NCI-H2171 treated with DMSO at 0.1 percent for 48 hours (cell line): ENCODE measurements at places on chromosomes 7 and 10.

- peak; percentile 59 for DNase-seq
Observed at GRCh38 chr10:1412531-1413189, 324.7 kb downstream of the ADARB2 start.

GRCh38 chr7:5692845-5693278 lies 88.6 kb downstream of the RNF216 start:
- peak; percentile 60 for DNase-seq

GRCh38 chr7:114631249-114631822 lies 216.7 kb downstream of the FOXP2 start:
- no peak for DNase-seq

GRCh38 chr7:27203365-27203953 lies 3.6 kb upstream of the HOXA13 start:
- no peak for DNase-seq

DNA sequence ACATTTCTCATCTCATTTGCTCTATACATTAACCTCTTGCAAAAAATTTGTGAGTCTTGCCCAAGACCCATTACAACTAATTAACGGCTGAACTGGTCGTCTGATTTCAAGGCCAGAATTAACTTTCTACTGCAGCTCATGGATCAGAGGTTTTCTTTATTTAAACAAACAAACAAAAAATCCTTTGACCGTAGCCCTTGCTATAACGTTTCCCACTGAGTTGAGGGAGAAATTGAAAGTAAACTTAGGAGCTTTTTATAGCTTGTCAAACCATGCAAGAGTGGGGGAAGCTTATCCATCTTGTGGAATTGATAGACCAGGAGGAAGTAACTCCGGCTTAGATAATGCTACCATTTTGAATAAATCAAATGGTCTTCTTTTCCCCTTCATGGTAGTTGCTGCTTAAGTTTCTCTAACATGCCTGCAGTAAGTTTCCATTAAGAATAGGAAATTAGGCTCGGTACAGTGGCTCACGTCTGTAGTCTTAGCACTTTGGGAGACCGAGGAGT lies 3.3 kb downstream of the SRGN start:
- no peak for DNase-seq

GRCh38 chr10:15122477-15123030 lies 25.4 kb downstream of the RPP38 start:
- DNase-seq, result no peak
